ENCODE measurements at places on chromosomes 11 and 22. TPM values are rescaled to one million over a fixed set of nuclear protein-coding genes. Genes with fewer than 3 reads are reported as not detected.

GRCh38 chr11:119571311-119571710, 148.3 kb upstream of the THY1 start:
- no peak for DNase-seq

DNA sequence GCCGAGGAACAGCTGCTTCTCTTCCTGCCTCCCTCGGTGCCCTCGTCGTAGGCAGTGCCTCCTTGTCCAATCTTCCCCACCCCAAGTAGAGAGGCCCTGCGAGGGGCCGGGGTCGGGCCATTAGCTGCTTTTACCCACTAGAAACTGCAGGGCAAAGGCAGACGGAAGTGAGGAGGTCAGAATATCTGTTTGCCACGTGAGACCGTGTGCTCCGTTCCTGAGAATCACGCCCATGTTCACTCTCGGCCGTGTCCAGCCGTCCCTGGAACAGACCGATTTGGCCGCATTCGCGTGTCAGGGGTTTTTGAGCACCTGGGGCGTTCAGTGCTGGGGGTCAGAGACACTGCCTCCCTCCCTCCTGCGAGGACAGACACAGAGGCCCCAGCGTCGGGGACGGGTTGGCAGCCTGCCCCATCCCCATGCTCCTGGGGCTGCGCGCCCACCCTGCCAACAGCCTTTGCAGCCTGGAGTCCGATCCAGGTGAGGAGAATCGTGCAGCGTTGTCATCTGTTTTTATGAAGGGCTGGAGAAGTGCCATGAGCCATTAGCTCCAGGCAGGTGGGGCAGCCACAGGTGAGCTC, 982.2 kb downstream of the BRD1 start:
- no peak for DNase-seq

DNA sequence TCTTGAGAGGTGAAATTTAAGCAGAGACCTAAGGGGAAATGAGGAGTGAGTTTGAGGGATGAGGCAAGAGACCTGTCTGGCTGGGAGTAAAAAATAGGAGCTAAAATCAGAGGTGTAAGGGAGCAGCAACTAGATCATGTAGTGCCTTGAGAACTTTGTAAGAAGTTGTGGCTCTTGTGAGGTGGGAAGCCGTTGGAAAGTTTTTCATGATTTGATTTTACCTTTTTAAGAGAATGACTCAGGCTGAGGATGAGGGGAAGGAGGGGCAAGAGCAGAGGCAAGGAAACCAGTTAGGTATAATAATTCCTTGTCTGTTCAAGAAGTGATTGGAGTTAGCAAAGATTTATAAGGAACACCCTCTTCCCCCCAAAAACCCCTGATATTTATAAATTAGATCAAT, 25.8 kb downstream of the QSER1 start:
- DNase-seq = no peak

Gene CASP5
- not detected for total RNA-seq

Gene SLC25A18
- total RNA-seq = 2.2 TPM

DNA sequence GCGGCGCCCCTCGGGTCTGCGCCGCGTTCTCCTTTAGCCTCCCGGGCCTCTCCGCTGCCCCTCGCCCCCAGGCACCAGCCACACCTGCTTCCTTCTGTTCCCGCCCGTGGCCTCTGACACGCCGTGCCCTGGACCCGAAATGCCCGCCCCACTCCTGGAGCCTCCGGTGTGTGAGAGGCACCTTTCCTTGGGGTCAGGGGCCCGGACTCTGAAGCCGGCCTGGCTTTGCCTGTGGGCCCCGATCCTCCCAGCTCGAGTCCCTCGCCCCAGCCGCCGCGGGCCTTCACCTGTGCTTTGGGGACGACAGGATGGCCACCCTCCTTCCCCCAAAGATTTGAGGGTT, 661 bp upstream of the CDPF1 start:
- DNase-seq = peak; percentile 67

Measured in H1 (cell line).